ENCODE measurements at places on chromosomes 3 and 15.
A peak's percentile ranks its signal among the peaks of the same experiment; 100 is the strongest.

DNA sequence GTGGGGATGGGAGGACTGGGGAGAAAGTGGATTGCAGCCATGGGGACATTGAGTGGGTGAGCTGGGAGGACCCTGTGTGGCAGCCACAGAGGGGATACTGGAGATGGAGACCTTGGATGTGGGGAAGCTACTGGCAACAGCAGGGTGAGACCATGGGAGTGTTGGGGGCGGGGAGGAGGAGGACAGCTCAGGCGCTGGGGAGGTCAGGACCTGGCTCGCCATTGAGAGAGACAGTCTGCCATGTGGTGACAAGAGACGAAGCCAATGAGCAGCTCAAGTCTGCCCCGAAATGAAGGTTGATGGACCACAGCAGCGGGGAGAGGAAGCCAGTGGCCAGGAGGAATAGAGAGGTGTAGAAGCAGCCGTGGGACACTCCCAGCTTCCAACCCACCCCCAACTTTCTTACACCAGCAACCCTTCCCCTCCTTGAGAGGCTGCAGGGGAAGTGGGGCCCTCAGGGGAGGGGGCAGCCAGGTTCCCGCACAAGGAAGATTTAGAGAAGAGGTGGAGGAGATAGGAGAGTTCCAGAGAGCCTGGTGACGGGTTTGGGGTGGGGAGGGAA is 118.1 kb downstream of the ASB7 start:
- no peak for DNase-seq

- DNase-seq: no peak
Observed at GRCh38 chr3:71076361-71077002, 507.0 kb downstream of the FOXP1 start.

GRCh38 chr3:182802413-182803390 is 9.4 kb downstream of the ATP11B start:
- DNase-seq: no peak

GRCh38 chr15:59360896-59361295 is 11.8 kb downstream of the MYO1E start:
- DNase-seq: no peak

DNA sequence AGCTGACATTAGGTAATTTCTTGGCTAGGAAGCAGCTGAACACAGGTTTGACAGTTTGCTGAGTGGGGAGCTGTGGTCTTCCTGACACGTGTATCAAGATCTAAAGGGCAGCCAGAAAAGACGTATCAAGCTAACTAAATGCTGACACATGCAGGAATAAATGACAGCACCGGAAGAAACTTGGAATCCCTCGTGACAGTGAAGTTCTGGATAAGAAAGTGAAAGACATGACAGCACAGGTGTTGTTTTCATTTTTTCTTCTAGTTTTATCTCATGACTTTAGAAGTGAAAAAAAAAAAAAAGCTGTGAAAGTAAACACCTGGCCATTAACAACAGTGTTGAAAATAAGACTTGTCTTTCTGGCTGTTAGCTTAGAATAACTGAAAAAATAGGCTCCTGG is 48.7 kb downstream of the FGF7 start:
- DNase-seq: no peak

GRCh38 chr3:152183473-152183872 is 85.3 kb upstream of the MBNL1 start:
- no peak for DNase-seq

- no peak for DNase-seq
Observed at GRCh38 chr3:167110901-167111300, 269.2 kb downstream of the ZBBX start.

GRCh38 chr15:65960586-65960985 is 91.3 kb downstream of the RAB11A start:
- DNase-seq: no peak

- no peak for DNase-seq
Observed at GRCh38 chr3:53040351-53040820, 5.5 kb downstream of the SFMBT1 start.

GRCh38 chr3:126558336-126559071 is at the start of gene C3orf22:
C3orf22 (minus strand) TSS chr3:126558932; CDS start chr3:126553390, 5,542 bp downstream.
- DNase-seq: no peak

GRCh38 chr3:18738393-18739098 is 313.4 kb upstream of the SATB1 start:
- no peak for DNase-seq

DNA sequence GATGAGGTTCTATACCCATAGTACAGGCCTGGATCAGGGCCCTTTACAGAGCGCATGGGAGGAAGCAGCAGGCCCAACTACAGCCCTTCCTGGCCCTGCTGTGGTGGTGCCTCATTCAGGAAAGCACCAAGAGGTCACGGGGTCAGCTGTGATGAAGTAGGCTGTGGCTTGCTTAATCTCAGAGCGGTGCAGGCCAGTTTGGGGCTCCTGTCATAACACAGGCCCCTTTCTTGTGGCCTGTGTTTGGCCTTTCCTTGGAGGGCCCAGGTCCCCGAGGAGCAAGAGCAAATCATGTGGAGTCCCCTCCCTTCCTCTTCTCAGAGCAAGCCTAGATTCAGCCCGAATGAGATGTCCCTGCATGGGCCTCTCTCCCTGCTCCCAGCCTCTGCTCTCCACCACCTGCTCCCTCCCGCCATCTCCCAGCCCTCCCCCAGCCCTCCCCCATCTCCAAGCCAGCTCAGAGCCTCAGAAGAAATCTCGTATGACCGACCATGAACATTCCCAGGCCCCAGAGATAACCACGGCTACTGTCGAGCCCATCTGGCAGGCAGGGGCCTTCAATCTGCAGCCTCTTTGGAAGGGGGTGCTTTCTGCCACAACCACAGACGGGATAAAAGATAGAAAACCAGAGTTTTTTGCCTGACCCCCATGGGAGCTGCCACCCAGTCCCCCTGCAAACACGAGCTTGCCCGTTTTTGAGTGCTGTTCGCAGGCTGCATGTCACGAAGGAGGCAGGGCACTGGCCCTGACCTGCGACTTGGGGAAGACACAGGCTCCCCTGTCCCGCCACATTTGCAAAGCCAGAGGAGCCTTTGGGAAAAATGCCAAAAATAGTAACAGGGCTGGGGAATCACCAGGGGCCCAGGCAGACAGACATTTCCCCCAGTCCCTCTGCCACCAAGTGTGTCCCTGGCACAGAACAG is 32.3 kb upstream of the DUSP7 start:
- DNase-seq: peak; percentile 32

DNA sequence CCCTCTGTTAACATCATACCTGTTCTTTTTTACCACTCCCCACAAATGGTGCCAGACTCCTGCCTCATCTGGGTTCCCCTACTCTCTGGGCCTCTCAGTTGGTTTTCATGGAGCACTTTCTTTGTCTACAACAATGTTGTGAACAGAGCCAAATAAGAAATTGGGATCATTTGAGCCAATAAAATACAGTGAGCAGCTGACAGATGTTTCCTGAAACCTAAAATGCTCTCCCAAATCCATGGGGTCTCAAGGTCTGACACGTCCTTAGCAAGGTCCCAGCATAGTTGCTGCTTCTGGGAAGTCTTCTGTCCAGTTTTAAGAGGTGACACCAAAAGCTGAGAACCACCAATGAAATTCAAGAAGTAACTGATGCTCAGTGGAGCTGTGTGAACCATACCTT is 1.7 kb downstream of the NMNAT3 start:
- DNase-seq: no peak

DNA sequence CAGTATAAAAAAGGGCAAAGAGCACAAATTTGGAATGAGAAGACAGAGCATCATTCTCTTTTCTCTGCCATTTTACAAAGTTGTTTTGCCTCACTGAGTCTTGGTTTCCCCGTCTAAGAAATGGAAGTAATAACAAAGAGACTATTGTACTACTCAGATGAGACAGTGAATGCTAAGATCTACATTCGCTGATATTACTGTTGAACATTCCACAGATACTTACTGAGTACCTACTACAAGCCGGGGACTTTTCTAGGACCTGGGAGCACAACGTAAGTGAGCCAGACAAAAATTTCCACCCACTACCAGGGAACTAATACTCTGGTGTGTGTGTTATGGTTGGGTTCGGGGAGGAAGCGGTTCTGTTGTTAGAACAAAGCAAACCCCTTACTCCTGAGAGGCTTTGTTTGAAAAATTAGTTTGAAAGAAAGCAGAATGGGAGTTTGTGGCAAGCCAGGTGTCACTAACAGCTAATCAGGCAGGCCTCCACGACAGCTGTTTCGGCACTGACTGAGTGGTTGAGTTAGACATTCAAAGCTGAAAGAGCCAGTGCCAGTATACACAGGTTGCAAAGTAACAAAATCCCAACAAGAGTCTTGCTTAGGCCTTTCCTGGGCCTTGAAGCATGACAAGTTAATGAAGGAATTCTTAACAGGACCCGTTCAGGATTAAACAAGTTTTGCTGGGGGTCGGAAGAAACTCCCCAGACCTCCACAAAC is 458.3 kb downstream of the EDEM1 start:
- no peak for DNase-seq

- no peak for DNase-seq
Observed at GRCh38 chr3:28949580-28949979, 331.3 kb upstream of the RBMS3 start.

DNA sequence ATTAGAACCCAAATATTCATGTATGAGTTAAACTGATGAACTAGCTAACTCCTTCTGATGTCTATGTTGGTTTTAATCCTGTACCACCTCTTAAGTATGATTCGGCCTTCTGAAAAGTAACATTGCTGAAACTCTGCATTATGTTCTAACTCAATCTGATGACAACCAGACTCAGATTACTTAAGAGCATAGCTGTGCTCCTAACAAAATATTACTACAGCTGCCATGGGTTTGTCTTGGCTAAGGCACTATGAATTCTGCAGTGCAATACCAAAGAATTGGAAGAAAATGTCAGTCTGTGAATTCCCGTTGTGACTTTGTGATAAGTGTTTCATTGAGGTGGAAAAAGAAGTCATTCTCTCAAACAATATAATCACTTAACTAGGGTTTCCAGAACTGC is 224.4 kb downstream of the ZMAT3 start:
- no peak for DNase-seq

DNA sequence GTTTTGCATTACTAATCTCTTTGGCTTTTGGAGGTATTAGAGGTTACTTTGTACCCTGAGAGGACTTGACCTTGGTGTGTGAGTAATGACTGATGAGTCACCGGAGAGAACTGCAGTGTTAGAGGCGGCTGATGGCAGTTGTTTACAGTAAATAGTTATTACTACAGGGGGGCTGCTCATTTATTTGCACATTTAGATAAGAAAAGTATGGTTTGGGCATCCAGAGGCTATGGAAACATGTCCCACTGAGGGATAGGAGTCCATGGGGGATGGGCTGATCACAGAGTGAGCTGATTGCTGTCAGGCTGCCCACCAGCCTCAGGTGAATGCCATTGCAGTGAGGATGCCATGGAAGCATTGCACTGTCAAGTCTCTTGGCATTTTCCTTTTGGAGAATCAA is 17.3 kb upstream of the STAC start:
- DNase-seq: no peak

DNA sequence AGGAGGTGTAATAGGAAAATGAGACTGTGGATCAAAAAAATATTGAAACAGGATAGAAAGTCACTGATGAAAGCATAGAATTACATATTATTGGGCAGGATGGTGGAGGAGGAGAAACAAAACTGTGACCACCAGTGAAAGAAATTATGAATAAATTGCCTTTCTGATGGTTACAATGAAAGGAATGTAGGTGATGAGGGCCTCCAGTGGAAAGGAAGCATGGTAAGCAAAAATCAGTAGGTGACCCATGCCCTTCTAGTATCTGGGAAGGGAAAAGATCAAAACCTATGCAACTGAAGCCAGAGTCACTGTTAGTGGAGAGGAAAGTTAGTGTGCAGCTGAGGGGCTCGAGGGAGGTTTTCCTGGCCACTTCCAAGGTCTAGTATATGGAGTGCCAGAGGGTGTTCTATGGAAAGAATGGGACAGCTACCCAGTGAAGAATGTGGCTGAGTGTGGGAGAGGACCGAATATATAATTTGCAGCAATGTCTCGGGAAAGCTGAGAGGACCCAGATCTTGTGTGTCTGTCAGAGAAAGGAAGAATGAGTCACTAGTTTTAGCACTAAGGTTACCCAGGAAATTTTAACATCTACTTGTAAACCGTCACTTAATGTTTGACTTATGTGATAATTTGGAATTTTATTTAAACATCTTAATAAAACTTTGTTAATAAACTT is 146.2 kb downstream of the NFKBIZ start:
- DNase-seq: no peak

DNA sequence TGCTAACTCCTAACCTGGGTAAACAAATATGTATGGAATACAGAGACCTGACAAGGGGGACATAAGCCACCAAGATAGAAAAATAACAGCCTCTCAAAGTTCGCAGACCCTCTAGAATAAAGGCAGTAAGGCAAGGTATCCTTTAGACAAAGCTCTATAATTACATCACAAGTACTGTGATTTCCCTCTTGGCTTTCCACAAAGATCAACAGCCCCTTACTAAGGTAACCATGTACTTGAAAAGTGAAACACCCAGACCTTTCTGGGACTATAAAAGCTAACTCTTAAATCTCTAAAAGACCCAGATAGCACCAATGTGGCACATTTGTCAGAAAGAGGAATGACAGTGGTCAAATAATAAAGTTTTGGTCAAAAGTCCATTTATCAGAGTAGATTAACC is 51.9 kb downstream of the TBL1XR1 start:
- no peak for DNase-seq

GRCh38 chr15:75758071-75758872 is 45.6 kb upstream of the CSPG4 start:
- DNase-seq: peak; percentile 69

GRCh38 chr15:55319537-55320237 is 665 bp downstream of the PIGB start:
- DNase-seq: no peak

- DNase-seq: no peak
Observed at GRCh38 chr15:96079041-96079440, 251.5 kb upstream of the NR2F2 start.

- DNase-seq: no peak
Observed at GRCh38 chr3:60917141-60917540, 334.1 kb downstream of the FHIT start.

DNA sequence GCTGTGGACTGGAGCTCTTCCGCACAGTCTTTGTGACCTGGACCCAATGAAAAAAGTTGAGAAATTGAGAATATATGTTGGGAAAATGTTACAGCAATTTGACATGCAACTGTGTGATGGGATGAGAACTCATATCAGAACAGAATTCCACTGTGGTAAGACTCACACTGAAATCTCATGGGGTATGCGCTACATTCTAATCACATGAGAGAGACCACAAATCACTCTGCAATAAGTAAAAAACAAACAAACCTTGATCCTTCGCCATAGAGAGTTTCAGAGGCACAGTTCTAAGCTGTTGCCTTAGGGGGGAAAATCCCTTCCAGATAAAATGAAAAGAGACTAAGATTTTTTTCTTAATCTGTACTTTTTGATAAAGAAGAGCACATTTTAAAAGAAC is 37.3 kb downstream of the LMCD1 start:
- DNase-seq: no peak
